ENCODE measurements at places on chromosomes 4 and X. TPM values are rescaled to one million over a fixed set of nuclear protein-coding genes. Genes with fewer than 3 reads are reported as not detected.

Gene ODAPH
- total RNA-seq: not detected

Gene SNX25
- 102 TPM for total RNA-seq

Gene TCEANC
- 3.9 TPM for total RNA-seq

Gene GPR119
- not detected for total RNA-seq

Gene YY2
- total RNA-seq: 0.16 TPM

DNA sequence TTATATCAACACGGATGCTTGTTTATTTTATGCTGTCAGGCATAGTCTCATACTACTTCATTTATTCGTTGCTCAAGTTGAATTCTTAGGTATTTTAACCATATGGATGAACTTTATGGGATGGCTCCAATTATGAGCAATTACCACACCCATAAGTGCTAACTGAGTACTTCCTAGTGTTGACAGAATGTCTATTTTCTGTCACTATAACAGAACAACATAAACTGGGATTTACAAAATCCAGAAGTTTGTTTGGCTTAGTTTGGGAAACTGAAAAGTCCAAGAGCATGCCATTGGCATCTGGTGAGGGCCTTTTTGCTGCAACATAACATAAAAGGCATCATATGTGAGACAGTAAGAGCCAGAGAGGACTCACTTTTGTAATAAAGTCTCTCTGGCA is 21.0 kb downstream of the SULT1E1 start:
- no peak for DNase-seq

DNA sequence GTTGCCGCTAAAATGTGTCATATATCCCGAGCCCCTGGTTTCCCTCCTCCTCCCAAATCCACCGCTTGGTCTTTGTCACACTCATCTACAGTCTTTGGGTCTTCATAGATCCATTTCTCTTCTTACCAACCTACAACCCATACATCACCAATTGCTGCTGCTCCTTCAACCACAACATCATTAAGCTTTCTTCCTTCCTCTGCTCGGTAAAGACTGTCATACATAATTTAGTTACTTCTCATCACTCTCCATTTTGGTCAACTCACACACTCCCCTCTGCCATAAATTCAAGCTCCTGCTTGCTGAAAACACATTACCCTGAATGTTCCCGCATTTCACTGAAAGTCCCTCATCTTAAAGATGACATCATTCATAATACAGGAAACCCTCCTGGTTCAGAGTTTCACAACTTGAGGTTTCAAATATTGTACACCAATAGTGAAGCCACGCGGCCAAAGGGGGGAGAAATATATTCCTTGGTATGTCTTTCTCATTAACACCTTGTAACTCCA is 1.7 kb upstream of the DCTD start:
- DNase-seq: no peak

DNA sequence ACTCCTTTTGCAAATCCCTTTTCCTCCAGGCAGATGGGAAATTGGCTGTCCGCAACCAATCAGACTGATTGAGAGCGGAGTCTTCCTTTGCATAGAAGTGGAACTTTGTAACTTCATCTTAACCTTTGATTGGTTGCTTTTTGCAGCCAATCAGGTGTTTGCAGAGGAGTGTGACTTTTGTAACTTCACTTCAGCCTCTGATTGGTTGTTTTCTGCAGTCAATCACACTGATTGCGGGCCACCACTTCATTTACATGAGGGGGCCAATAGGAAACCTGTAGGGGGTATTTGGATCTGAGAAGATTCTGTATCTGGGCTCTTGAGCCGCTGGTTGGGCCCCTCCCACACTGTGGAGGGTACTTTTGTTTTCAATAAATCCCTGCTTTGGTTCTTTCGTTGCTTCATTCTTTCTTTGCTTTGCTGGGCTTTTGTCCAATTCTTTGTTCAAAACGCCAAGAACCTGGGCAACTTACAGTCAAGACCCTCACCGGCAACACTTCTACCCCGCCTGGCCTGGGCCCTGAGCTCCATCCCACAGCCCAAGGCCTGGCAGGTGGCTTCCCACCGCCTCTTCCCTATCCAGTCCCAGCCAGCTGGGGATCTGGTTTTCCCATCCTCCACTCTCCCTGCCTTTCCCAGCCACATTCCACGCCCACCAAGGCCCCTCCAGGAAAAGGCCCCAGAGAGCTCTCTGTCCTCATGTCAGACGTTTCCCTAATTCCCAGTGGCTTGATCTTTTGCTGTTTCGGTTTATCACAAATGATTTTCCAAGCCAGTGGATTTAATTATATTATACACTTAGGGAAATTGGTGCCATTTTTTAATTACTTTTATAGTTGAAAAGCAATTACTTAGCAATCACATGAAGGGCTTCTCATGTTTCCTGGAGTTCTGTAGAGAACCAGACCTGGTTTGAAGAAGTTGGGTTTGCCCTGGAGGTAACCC is 110.2 kb upstream of the STX18 start:
- DNase-seq: no peak

DNA sequence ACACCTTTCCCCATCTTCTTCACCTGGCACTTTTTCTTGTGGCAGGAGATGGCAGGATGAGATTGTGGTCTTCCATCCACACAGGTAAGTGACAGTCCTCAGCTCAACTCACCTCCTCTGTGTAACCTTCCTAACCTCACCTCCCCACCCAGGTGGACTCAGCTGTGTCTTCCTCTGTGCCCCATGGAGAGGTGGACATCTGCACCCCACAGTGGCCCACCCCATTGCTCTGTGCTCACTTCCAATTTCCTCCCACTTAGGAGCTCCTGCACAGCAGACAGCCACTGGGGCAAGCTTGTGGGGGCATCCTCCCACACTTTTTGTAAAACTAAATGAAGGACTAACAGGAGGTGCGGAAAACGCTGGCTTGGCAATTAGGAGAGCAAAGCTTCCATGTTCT is 61.6 kb downstream of the MSX1 start:
- no peak for DNase-seq

GRCh38 chrX:153634236-153634635 is 12.8 kb upstream of the DUSP9 start:
- DNase-seq: no peak

GRCh38 chr4:139316733-139317132 is 14.5 kb upstream of the NDUFC1 start:
- DNase-seq: no peak

- no peak for DNase-seq
These were observed 56.1 kb downstream of the FAM114A1 start for GRCh38 chr4:38923746-38924145.

DNA sequence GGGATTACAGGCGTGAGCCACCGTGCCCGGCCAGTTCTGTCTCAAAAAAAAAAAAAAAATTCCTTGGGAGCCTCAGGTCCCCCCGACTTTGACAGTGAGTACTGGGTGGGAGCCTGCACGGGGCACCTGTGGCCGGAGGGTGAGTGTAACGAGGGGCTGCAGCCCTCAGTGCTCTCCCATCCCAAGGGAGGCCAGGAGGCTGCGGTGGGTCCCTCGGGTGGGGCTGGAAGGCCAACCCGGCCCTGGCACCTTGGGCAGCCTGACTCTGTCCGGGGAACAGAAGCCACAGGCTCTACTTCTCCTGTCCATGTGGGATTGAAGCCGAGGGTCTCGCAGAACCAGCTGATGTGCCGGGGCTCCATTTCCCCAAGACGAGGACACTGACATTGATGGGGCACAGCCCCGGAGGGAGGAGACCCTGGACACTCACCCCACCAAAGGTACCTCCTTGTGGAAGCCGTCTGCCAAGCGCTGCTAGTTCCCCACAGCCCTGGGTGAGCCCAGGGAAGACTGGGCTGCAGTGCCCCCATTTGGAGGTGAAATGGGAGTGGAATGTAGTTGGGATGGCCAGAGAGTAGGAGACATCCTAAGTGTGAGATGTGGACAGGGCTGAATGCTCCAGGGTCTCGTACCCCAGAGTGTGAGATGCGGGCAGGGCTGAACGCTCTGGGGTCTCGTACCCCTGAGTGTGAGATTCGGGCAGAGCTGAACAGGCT is 2.3 kb upstream of the SLC26A1 start:
- DNase-seq: no peak

DNA sequence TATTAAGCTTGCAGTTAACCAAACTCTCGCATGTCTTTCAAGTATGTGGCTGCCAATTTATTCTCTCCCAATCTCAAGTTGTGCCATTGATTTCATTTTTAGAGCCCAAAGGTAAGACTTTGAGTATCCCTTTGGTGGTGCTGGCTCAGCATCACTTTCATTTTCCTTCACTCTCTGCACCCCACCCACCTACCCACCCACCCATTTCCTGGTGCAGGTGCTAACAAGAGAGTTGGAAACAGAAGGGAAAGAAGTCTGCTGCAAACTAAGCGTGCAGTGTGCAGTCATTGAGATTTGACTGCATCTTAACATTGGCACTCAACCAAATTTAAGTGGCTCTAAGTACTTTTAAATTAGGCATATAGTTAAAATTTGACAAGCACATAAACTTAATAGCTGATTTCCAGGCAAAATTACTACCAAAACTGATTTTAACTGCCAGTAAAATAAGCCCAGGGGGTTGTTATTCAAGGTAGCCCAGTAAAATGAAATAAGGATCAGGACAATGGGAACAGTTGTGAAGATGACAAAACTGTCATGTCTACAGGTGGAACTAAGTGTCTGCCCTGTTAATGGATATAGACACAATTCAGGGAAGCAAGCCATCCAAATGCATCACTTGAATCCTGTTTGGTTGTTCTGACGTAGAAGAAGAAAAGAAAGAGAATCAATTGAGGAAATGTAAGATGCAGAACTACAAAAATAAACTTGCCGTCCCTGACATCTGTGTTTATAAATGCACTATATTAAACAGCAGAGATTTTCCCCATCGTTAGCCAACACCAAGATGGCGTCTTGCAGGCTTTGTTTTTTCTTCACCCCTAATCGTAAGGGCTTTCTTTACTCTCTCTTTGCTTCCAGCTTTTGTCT is 184.2 kb downstream of the KDR start:
- DNase-seq: no peak

Data from fibroblast of the aortic adventitia (primary cell).